LoVo (cell line): ENCODE measurements at places on chromosomes 6 and 20.

DNA sequence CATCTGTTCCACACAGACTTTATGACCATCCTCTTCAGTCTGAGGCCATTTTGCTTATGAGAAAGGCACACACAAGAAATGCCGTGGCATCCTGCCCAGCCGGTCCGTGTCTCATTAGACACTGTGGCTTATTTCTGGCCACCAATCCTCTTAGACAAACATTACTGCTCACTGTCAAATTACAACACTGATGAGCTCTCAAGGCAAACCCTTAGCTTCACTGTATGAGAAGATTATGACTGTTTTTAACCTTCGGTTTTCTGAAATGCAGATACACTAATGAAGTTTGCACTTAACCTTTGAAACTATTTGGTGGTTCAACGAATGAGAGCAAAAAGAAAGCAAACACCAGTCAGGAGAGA is 50.5 kb upstream of the DST start:
- peak; percentile 89 for DNase-seq

DNA sequence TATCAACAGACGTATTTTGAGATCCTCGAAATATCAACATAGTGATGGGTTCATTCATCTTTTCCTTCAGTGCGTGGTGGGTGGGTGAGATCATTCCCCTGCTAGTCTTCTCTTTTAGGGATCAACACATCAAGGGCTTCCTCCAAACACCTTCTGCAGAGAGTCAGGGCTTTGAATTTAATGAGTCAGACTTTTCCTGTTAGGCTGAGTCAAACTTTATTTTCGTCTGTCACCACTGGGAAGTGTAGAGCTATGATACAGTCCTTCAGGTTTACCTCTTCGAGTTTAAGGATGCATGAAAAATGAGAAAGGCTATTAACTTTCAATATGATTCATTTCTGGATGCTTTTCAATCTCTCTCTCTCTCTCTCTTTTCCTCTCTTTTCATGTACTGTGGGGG is 189.1 kb downstream of the BMP2 start:
- no peak for DNase-seq

DNA sequence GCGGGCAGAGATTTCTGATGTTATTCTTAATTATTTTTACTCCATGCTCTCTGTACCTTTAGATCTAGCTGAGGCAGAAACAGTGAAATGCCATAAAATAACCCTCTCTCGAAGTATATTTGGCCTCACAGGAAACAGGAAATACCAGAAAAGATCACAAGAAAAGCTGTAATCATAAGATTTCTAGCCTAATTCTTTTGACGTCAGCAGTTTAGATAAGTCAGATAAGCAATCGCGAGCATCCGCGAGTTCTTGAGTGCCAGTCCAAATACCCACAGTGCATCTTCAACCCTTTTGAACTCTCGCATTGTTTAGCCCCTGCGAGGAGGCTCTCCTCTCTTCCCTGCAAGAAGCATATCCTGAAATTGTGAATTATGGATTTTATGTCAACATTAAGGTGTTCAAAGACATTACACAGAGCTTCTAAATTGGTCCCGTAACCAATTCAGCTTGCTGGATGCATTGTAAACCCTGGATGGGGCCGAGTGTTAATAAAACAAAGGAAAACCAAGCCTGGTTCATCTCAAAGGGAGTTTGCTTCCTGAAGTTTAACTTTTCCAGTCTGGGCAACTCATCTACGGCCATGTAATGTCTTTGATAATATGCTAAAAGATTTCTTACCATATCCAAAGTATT is 198.9 kb downstream of the MTFR2 start:
- no peak for DNase-seq

- no peak for DNase-seq
Observed at GRCh38 chr6:161011492-161012480, 20.2 kb downstream of the MAP3K4 start.

- no peak for DNase-seq
Observed at GRCh38 chr20:24241466-24241865, 228.0 kb upstream of the SYNDIG1 start.

GRCh38 chr20:62360854-62361798 is 6.0 kb downstream of the LAMA5 start:
- DNase-seq: peak; percentile 62

- DNase-seq: peak; percentile 83
Observed at GRCh38 chr6:41536795-41537758, 9.1 kb upstream of the FOXP4 start.

GRCh38 chr6:67199425-67199824 is 1435.7 kb upstream of the ADGRB3 start:
- DNase-seq: no peak

- no peak for DNase-seq
Observed at GRCh38 chr20:43492101-43492500, 15.4 kb upstream of the L3MBTL1 start.

GRCh38 chr20:56166781-56167465 is 81.6 kb upstream of the MC3R start:
- no peak for DNase-seq

GRCh38 chr6:83885984-83886383 is 26.5 kb downstream of the CYB5R4 start:
- DNase-seq: no peak

- DNase-seq: no peak
Observed at GRCh38 chr6:166489301-166490155, 97.0 kb downstream of the RAMACL start.

DNA sequence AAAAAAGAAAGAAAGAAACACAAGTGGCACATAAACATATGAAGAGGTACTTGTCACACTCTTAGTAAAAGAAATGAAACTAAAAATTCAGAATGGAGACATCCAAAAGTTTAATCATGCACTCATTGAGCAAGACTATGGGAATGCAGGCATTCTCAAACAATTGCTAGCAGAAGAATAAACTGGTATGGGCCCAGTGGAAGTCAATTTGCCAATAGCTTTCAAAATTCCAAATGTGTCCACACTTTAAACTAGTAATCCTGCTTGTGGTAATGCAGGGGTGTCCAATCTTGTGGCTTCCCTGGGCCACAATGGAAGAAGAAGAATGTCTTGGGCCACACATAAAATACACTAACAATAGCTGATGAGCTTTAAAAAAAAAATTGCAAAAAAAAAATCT is 97.4 kb downstream of the EPB41L2 start:
- DNase-seq: no peak

DNA sequence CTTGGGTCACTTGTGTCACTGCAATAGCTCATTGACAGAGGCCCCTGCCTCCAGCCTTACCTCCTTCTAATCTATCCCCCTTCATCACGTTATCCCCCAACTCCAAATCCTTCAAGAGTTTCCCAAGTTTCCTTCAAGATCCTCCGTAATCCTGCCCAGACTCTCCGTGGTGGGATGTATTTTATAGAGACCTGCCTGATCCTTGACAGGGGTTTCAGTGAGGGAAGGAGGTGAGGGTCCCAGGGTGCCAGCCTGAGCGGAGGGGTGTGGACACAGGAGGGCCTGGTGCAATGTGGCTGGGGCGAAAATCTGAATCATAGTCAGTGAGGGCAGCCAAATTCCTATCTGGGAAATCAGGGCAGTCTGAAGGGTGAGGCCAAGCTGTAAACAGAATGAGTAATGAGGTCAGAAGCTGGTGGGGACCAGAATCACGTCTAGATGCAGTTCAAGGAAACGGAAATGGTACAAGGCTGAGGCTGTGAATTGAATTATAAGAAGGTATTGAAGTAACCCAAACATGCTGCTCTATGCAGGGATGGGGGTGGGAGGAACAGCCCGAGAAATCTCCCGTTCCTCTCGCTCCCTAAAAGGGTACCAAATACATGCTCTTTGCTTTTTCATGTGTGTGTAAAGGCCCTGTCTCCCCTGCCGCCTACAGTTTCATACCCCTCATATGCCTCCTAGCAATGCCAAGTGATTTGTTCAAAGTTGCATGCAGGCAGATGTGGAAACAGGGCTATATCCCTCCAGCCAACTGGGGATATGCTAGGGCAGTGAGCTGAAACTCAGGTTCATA is 35.4 kb upstream of the PIM1 start:
- peak; percentile 96 for DNase-seq

GRCh38 chr6:40160826-40161225 is 226.6 kb upstream of the MOCS1 start:
- DNase-seq: peak; percentile 1

DNA sequence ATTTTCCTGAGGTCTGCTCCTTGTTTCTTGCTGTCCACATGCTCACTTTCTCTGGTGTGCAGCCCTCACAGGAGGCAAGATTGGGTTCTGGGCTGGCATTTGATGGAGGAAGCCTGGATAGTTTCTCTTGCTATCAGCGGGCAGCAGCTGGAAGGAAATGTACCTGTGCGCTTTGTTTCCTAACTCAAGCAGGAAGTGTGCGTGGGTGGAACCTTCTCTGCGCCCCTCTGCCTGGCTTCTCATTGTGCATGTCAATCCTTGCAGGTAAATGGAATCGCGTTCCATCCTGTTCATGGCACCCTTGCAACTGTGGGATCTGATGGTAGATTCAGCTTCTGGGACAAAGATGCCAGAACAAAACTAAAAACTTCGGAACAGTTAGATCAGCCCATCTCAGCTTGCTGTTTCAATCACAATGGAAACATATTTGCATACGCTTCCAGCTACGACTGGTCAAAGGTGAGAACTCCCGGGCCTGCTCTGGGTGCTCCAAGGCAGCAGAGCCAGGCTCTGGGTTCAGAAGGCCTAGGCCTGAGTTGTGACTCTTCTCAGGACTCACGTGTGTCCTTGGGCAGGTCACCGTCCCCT is 16.8 kb upstream of the RBM38 start:
- DNase-seq: no peak

DNA sequence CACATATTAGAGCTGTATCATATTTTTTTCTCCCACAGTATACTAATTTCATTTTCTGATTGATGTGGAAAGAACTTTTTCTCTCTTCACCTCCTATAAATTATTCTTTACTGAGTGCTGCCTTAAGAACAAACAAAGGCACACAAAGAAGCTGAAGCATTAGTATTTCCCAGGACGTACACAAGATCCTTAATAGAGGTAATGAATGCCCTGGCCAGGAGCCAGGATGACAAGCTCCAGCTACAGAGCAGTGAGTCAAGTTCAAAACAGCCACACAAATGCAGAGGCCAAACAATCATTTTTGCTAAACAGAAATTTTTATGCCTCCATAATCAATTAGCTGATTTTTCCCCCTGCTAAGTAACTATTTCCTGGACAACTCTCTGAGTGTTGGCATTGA is 639.6 kb downstream of the EPHA7 start:
- DNase-seq: peak; percentile 2

- no peak for DNase-seq
Observed at GRCh38 chr6:37200085-37200484, 30.1 kb downstream of the PIM1 start.

GRCh38 chr20:62647521-62648317 is 5.4 kb downstream of the SLCO4A1 start:
- no peak for DNase-seq

DNA sequence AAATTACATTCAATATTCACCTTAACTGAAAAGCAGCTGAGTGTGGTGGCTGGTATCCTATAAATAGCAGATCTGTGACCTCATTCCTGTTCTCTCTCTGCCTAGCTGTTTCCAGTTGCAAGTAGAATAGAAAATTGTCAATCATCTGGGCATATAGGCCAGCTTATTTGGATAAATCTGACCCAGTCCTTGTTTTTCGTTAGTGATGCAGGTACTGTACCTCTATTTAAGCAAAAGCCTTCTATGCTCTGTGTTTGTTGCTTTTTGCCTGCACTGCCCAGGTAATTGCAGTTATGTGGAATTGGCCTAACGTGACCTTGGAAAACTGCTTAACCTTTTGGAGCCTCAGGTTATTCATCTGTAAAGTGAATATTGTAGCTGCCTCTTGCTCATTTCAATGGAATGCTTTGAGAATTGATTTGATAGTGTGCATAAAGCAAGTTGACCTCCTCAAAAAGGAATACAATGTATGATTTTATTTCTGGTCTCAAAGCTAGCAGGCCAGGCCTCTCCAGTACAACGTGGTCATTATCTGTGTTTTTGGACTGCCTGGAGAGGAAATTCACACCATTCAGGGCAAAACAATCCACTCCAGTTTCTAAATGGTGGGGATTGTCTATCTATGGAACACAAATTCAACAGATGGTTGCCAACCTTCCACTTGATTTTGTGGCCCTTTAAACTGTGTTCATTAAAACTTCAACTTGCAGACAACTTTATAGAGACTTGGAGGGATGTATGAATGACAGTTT is 508.7 kb upstream of the CITED2 start:
- no peak for DNase-seq

- no peak for DNase-seq
Observed at GRCh38 chr20:6450841-6451240, 316.6 kb upstream of the BMP2 start.

GRCh38 chr6:143191361-143191760 is 130.7 kb downstream of the AIG1 start:
- DNase-seq: no peak

GRCh38 chr20:62545901-62546525 is 70.2 kb upstream of the GATA5 start:
- DNase-seq: no peak

GRCh38 chr6:44487002-44487401 is 99.5 kb downstream of the CDC5L start:
- no peak for DNase-seq

DNA sequence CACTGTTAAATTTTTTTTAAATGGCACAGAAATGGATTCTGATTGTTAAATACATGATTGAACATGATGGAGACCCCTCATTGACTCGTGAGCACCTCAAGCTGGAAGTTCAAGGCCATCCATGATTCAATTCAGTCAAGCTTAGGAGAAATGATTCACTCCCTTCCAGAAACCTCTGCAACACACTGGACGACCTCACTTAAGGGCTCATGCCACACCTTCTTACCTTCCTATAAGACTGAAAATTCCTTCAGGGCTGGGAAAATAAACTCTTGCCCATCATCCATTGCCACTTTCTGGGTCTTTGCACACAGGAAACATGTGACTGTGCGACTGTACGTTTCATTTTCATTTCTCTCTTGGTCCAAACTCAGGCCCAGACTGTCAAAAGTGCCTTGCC is 196.4 kb downstream of the TBXT start:
- DNase-seq: no peak

DNA sequence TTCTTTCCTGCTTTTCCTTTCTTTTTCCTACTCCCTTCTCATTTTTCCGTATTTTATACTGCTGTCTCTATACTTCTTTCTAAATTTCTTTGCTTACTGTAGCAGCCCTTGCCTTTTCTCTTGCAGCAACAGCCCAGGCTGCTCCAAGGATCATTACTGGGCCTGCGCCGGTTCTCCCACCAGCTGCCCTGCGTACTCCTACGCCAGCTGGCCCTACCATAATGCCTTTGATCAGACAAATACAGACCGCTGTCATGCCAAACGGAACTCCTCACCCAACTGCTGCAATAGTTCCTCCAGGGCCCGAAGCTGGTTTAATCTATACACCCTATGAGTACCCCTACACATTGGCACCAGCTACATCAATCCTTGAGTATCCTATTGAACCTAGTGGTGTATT is 148.8 kb downstream of the QKI start:
- DNase-seq: no peak

DNA sequence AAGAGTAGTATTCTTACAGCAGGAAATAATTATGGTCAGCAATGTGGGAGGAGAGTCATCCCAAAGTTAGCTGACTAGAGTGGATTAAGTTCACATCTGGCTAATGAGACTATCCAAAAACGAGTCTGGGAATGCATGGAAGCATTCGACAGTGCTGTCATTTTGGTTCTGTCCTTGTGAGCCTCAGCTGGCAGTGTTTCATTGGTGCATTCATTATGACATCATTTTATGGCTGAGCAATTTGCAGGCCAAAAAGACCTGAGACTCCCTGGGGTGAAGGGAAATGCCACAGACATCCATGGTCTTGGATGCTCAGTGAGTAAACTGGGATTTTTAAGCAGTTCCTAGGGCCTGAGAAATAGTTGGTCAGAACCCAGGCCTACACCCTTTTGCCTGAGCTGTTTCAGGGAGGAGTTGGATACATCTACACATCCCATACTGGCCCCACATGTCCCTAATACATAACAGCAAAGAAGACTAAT is 196.4 kb upstream of the CCN2 start:
- DNase-seq: no peak

- DNase-seq: no peak
Observed at GRCh38 chr20:62822239-62822787, 5.5 kb downstream of the COL9A3 start.
